NCI-H446 treated with DMSO at 0.1 percent for 48 hours (cell line): ENCODE measurements at places on chromosomes 5 and 9.
A peak's percentile ranks its signal among the peaks of the same experiment; 100 is the strongest.

- DNase-seq = no peak
Observed at GRCh38 chr5:38478878-38479277, 77.6 kb downstream of the LIFR start.

DNA sequence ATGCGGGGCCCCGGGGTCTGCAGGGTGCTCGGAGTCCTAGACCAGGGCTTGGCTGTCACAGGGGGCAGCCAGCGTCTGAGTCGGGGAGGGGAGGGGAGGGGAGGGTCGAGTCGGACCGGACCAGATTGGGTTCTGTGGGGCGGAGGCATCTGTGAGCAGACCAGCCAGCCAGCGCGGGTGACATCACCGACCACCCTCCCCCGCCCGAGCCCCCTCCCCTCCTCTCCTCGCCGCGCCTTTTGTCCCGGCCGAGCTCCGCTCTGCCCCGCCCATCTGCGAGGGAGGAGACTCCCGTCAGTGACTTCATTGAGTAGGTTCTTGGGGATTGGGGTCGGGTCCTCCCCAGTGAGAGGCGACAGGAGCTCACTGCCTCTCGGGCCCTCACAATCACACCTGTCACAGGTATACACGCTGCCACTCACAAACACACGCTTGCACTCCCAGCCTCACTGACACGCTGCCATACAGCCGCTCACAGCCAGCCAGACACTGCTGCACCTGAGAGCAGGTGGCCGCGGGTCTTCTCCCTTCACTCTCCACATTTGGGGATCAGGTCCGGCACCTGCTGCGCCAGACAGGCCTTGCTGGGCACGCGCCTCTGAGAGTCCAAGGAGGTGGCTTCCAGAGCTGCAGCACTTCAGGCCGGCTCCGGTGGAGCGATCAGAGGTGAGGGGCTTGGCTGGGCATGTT lies 546 bp downstream of the DNAJB5 start:
- peak; percentile 37 for DNase-seq

DNA sequence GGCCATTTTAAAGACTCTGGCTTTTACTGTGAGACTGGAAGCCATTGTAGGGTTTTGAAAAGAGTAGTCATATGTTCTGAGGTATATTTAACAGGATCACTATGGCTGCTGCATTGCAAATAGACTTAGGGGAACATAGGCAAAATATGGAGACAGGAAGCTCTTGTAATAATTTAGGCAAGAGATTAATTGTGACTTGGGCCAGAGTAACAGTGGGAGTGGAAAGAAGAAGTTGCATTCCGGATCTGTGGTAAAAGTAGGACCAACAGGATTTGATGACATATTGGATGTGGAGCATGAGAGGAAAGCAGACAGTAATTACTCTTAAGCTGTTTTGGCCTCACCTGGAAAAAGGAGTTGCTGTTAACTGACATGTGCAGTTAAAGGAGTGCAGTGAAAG lies 85.6 kb downstream of the SMIM15 start:
- no peak for DNase-seq

DNA sequence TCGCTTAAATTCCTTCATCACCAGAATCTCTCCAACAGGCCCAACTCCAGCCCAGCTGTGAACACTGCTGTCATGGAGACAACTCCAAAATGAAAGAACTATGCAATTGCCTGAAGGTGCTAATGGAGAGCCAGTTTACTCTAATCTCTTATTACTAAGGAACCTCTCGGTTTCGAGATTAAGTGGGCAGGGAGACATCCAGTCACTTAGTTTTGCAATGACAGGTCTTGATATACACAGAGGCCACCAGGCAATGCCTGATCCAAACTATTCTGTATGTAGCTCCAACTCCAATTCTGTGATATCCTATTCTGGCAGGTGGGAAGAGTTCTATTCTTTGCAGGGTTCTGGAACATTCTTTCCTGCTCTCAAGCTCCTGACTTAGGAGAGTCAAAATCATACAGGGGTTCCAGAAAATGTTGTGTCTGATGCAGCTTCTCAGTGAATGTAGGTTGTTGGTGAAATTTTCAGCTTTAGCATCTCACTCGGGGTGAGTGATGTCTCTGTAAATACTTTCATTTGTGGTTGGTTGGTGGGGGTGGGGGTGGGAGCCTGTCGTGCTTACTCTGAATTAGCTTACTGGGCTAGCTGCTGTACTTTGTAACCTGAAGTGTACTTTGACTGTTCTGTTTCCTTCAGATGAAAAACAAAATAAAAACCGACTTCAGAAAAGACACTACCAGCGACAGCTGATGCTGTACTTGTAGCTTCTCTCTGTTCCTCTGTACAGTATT lies 170.9 kb downstream of the PALM2AKAP2 start:
- DNase-seq = no peak

- no peak for DNase-seq
Observed at GRCh38 chr9:91428436-91428835, 4.8 kb upstream of the NFIL3 start.

- no peak for DNase-seq
Observed at GRCh38 chr9:109311731-109312130, 9.1 kb downstream of the EPB41L4B start.

- DNase-seq = no peak
Observed at GRCh38 chr5:98599016-98599415, 174.4 kb upstream of the RGMB start.

GRCh38 chr9:83271665-83272071 lies 208.7 kb upstream of the RASEF start:
- DNase-seq = no peak

DNA sequence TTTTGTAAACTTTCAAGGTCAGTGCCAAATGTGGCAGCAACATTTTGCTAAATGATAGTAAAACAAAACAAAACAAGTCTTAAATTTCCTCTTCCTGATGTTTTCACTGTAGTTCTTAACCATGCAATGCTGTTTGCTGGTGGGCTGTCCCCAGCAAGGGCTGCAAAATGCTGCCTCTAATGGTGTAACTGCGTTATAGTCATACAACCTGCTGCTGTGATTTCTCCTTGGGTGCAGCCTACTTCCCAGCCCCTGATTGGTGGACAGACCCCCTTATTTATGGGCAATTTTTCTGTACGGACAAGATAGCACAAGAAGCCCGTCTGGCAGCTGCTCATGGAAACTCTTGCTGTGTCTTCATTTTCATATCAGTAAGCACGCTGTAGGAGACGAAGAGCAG lies 26.6 kb upstream of the PIP5K1B start:
- DNase-seq = no peak

GRCh38 chr9:27627188-27627564 lies 53.9 kb upstream of the C9orf72 start:
- DNase-seq = no peak

GRCh38 chr9:70218767-70219166 lies 40.0 kb upstream of the SMC5 start:
- no peak for DNase-seq

GRCh38 chr9:134492281-134492691 lies 149.3 kb upstream of the COL5A1 start:
- no peak for DNase-seq
